ENCODE measurements at places on chromosomes 1 and 21.
A peak's percentile ranks its signal among the peaks of the same experiment; 100 is the strongest.

GRCh38 chr1:239858057-239858456 lies 233.6 kb upstream of the FMN2 start:
- DNase-seq = no peak

GRCh38 chr1:184469396-184469795 lies 82.6 kb downstream of the C1orf21 start:
- DNase-seq = no peak

DNA sequence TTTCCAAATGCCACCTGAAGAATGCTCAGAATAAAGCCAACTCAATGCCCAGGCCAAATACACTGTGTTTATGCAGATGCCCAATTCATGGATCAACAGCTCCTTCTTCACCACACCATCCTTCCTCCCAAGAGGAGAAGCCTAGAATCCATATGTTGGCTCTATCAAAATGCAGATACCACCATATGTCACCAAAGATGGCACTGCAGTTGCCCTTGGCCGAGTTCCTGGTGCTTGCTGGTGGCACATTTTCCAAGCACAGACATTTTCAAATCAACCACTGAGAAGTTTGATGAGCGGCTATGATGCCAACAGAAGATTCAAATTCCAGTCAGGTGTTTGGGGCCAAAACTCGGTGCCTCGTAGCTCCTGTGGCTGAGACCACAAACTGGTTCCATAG lies 430.3 kb downstream of the AJAP1 start:
- no peak for DNase-seq

DNA sequence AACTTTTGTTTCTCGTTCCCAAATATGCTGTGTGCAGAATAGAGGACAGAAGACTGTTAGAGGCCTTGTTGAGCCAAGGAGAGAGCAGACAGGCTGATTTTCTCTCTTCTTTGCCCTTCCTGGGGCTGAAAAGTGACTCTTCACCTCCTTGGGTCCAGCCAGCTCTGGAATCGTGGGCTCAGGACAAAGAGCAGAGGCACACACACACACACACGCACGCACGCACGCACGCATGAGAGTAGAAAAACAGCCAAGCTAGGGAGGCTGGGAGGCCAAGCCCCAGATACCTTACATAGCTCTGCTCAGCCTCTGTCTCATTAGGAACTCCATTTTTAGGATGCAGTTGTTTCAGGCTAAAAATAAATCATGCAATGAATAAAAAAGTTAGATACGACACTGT lies at the start of gene CASQ2:
Gene CASQ2 (minus strand): TSS at position 166 of the 400 bp plus-strand sequence. CDS start 173 bp downstream, outside the sequence.
- no peak for DNase-seq

DNA sequence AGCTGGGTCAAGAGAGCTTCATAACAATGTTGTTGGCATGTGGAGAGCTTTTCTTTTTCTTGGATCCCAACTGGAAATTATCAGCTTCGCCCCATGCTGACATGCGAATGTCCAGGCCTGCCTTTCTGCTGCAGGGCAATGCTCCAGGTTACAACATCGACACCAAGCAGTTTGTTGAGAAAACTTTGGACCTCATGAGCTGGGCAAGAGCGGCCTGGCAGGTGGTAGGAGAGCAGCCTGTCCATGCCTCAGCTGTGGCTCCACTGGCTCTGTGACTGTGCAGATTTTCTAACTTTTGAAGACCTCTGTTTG lies 41.4 kb downstream of the MTARC1 start:
- DNase-seq = no peak

- no peak for DNase-seq
These were observed 78.0 kb downstream of the SEC16B start for GRCh38 chr1:177891809-177892208.

DNA sequence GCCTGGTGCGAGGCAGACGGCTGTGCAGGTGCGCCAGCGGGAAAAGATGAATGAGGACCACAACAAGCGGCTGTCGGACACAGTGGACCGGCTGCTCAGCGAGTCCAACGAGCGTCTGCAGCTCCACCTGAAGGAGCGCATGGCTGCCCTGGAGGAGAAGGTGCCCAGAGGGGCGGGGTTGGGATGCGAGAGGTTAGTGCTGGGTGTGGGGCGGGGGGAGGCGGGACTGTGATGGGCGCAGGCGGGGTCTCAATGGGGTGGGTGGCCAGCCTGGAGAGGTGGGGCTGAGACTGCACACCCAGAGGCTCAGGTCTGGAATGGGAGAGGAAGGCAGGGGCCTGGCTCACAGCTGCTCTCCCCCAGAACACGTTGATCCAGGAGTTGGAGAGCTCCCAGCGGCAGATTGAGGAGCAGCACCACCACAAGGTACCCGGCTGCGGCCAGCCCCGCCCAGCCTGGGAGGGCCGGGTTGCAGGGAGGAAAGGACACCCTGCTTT lies 22.3 kb downstream of the PPFIA4 start:
- DNase-seq = no peak

GRCh38 chr1:3779265-3779911 lies 6.8 kb downstream of the SMIM1 start:
- no peak for DNase-seq

DNA sequence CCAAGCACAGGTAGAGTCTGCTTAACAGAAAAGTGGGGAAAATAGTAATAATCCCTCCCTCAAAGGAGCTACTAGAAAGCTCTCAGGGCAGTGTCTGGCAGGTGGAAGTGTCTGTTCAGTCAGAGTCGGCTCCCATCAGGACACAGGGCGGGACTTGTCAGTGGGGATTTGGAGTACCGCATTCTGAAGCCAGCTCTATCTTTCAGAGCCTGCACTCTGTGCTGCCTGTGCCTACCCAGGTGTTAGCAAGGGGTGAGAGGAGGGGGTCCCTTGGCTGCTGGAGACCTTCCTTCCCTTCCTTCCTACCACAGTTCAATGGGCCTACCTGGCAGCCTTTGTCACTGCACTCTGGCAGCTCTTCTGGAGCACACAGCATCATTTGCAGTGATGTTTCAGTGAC lies 615.5 kb downstream of the AJAP1 start:
- DNase-seq = no peak

- DNase-seq = peak; percentile 63
These were observed 771 bp downstream of the EIF4G3 start for GRCh38 chr1:21175670-21176581.

GRCh38 chr1:1058921-1059493 lies 15.1 kb downstream of the RNF223 start:
- no peak for DNase-seq

- DNase-seq = no peak
These were observed 39.5 kb upstream of the DDAH1 start for GRCh38 chr1:85504417-85504816.

- no peak for DNase-seq
These were observed 4.0 kb downstream of the ACAP3 start for GRCh38 chr1:1303736-1304135.

DNA sequence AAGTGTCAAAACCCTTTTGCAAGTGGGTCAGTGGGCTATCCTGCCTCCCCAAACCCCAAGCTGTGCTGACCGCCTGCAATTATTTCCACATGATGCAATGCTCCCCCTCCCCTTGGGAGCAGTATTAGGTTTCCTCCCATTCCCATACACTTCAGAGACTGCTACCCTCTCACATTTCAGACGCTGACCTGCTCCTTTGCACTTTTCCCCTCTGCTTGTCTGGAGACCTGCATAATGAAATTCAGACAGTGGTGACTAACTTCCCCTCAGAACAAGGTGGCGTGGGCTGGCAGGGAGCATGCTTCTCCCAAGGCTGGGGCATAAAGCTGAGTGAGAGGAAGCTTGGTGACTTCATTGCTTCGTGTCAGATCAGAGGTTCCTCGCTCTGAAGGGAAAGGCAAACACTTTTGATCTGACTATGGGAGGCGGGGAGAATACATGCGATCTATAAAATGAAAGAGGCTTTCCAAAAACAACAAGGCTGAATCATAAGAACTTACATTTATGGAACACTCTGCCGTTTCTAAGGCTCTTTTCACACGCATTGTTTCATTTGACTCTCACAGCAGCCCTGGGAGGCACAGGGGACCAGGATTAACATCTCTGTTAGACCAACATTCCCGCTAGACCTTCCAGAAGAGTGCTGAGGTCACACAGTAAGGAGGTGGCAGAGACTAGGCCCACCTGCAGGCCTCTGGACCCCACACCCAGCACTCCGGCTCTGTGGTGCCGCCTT lies 27.5 kb upstream of the ROR1 start:
- no peak for DNase-seq

GRCh38 chr1:244163861-244164510 lies 112.9 kb downstream of the ZBTB18 start:
- DNase-seq = no peak

- no peak for DNase-seq
These were observed 34.6 kb downstream of the DNTTIP2 start for GRCh38 chr1:93844262-93845045.

DNA sequence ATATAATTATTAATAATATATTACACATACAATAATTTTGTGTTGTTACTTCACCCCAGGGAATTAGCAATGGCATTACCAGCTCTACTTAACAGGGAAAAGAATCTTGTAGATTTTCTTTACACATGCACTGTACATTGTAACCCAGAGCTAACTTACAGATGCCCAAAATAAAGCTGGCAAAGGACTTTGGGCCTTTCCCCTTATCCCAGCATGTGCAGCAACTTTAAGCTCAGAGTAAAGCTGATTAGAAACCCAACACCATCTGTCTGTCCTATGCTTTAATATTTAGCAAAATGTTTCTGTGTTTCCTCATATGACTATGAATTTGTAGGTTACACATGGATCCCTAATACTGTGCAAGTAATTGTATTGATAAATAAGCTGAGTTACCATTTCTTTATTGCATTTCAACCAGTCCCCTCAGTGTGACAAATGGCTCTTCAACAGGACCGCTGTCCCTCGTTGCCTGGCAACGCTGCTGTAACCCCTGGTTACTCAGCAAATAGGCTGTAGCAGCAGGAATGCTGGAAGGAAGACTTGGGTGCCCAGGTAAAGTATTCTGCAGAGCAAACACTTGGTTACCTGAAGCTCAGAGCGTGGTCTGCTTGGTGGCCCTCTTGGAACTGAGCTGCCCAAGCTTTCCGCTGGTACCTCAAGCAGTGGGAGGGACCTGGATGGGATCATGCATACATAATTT lies at the start of gene USH2A:
Gene USH2A (minus strand): TSS at position 628 of the 700 bp plus-strand sequence. CDS start 1,112 bp downstream, outside the sequence.
- no peak for DNase-seq

GRCh38 chr1:12052008-12052573 lies 11.0 kb upstream of the TNFRSF8 start:
- no peak for DNase-seq

DNA sequence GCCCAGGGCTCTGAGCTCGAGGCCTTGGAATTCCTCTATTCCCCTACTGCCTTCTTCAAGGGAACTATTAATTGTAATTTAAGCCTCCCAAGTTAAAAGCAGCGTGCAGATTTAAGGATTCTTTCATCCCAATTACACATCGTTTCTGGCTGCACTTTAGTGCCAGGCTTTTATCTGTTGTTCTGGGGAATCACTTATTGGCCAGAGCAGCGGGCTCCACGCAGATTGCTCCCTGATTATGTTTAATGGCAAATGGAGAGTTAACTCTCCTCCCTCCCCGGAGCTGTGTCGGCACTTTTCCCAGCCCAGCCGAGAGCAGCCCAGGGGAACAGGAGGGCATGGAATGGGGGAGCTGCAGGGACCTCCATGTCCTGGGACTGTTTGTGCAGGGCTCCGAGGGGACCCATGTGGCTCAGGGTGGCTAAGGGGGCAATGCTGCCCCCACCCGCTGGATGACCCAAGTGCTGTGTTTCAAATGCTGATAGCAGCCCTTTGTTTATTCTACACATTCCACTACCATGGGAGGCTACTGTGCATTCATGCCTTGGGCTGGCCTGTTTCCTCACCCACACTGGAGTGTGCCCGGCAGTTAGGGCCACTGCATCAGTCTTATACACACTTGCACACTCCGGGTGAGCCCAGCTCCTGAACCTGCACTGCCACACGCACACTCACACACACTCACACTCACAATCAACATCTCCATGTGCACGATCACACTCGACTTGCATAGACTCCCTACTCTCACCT lies 93.3 kb upstream of the POU3F1 start:
- DNase-seq = no peak

DNA sequence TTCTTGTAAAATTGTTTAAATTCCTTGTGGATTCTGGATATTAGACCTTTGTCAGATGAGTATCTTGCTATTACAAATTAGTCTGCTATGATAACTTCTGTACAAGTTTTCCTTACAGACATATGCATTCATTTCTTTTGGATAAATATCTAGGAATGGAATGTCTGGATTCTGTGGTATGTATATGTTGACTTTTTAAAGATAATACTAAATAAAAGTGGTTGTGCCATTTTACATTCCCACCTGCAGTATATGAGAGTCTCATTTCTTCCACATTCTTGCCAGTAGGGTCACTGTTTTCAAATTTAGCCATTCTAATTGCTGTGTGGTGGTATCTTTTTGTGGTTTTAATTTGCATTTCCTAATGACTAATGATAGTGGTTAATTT lies 53.9 kb downstream of the SYDE2 start:
- DNase-seq = no peak

DNA sequence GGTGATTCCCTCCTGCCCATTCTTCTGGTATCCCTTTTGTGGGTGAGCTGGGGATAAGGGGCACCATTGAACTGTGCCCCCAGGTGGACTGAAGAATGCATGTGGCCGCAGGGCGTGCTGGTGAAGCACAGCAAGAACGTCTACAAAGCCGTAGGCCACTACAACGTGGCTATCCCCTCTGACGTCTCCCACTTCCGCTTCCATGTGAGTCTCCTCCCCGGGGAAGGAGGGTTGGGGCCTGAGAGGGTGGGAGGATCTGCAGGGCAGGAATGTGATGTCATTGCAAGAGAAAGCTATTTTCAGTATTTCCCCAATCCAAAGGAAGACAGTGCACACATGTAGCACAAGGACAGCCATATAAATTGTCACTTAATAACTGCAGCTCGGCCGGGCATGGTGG lies 7.5 kb upstream of the KPNA6 start:
- DNase-seq = no peak

- no peak for DNase-seq
These were observed 67.6 kb downstream of the MAP3K21 start for GRCh38 chr1:233394860-233395717.

- no peak for DNase-seq
These were observed 276.7 kb downstream of the KCNH1 start for GRCh38 chr1:210857146-210857663.

DNA sequence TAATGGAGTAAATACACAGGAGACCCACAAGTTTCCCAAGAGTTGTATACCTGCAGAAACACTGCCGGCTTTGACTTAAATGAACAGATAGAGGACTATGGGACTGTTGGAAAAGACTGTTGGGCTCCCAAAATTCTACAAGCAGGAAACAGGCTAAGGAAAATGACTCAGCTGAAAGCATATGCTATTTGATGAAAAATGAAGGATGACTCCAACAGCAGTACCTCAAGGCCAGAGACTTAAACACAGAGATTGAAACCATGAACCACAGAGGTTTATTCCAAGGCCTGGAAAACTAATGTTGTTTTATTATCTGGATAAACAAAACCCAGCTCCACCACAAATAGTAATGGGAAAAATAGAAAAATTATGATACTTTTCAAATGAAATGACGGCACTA lies 187.7 kb downstream of the TNFSF18 start:
- no peak for DNase-seq

Data from natural killer cell (primary cell).